ENCODE measurements at places on chromosomes 2 and 18.

DNA sequence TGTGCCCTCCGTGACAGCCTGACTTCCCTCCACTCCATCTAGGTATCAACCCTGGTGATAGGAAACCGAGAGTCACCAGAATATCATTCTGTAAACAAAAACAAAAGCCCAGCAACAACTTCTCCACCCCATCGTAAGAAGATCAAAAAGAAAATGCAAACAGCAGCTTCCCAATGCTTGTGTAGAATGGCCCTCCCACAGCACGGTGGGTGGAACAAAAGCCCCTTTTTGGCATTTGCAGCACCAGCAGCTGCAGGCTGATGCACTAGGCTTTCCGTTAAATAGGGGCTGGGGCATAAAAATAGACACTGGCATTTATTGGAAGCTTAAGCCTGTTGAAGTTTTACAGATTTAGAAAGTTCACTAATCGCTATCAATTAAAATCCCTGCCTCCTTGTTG is 513.0 kb downstream of the GALR1 start:
- DNase-seq: no peak

DNA sequence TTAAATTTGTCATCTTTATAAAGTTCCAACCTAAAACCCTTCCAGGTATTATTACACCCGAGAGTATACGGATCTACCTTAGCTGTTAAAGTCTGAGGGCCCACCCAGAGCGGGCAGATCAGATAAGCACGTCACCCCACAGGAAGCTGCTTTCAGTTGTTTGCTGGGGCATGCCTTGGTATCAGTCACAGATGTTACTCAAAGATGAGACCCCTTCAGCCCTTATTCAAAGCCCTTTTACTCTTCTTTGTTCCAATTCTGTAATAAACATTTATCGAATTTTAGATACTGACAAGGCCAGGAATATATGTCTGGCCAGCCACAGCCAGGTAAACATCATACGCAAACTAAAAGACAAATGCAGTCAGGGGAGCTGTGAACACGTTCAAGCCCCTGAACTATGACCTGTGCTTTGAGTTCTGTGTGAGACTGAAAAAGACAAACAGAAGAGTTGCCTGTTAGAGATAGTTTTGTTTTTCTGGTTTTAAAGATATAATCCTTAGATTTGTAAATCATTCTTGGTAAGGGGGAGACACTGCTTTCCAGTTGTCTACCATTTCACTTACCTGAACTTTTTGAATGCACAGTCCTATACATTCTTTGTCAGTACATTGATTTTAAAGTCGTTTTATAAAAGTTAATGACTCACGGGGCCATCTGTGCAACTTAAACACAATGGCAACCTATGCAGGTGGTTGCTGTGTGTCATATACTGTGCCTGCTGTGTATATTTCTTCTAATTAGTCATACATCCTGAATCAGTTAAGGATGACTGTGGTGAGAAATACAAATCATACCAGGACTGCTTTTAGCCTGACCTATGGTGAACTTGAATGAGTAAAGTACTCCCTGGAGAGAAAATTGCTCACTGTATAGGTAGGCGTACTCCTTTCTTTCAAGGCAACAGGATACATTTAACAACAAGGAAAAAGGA is 100.5 kb upstream of the ITPRID2 start:
- peak; percentile 83 for DNase-seq

DNA sequence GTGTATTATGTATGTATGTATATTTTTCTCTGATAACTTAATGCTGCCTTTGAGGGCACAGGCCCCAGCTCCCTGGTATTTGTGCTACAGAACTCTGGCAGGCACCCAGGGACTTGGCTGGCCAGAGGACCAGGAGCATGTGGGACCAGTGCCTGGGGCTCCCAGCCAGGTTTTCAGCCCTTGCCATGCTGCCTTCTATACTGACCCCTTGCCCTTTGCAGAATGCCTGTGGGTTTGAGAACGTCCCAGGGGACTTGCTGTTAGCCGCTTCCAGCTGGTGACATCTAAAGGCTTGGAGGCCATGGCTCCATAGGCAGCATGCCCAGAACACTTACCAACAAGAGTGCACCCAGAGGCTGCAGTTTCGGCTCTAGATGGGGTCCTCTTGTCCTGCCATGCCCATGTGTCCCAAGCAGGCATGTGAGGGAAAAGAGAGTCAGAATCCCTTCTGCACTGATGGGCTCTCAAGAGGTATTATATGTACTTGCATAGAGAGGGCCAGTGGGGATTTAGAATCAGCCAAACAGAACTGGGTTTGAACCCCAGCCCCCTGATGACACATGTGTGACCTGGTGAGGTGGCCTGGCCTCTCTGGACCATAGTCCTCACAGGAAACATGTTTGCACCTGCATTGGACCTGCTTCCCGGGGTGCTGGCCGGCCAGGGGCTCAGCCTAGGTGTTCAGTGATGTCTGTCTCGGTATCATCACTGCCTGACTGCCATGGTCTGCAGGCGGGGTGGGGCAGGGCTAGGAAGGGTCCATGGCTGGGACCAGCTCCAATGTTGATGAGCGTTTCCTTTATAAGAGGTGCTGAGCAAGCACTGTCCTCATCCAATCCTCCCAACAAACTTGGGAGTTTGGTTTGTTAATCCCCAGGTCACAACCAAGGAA is 119.2 kb upstream of the FHL2 start:
- no peak for DNase-seq

- no peak for DNase-seq
Observed at GRCh38 chr18:63470751-63471150, 6.0 kb upstream of the SERPINB5 start.

- DNase-seq: no peak
Observed at GRCh38 chr2:206001912-206002311, 84.1 kb downstream of the INO80D start.

- no peak for DNase-seq
Observed at GRCh38 chr2:224722250-224722649, 6.1 kb upstream of the CCDC195 start.

DNA sequence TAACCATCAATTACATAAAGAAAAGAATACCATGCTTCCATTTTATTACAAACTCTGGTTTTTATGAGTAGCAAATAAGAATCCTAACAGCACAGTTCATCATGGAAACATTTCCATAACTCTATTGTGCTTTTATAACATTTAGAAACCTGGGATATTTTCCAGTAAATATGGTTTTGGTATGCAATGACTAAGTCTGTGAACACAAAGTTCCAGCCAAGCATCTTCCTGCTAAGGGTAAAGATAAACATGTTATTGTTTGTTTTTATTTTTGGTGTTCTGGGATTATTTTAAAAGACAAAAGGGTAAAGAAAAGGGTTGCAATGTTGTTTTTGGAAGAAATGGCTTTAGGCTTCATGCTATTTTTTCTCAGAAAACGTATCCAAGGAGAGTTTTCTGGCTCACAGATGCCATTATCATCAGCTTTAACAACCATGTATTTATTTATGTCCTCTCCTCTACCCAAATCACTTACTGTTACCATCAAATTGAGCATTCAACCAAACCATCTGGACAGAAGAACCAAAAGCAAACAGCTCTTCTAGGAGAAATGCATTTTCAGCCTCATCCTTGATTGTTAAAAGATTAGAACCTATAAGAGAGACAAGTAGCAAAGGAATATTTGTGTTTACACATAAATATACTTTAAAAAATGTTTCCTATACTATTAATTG is 116.0 kb downstream of the PLA2R1 start:
- DNase-seq: no peak

DNA sequence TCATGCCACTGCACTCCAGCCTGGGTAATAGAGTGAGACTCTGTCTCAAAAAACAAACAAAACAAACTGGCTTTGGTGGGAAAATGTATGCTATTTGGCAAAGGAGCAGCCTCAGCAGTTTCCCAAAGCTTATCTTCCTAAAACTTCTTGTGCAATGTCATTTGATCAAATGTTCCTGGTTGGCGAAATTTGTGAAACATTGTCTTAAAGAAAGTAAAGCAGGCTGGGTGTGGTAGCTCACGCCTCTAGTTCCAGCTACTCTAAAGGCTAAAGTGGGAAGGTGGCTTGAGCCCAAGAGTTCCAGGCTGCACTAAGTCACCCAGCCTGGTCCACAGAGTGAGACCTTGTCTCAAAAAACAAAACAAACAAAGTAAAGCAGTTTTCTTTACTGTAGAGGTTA is 17.3 kb upstream of the TAF4B start:
- no peak for DNase-seq

DNA sequence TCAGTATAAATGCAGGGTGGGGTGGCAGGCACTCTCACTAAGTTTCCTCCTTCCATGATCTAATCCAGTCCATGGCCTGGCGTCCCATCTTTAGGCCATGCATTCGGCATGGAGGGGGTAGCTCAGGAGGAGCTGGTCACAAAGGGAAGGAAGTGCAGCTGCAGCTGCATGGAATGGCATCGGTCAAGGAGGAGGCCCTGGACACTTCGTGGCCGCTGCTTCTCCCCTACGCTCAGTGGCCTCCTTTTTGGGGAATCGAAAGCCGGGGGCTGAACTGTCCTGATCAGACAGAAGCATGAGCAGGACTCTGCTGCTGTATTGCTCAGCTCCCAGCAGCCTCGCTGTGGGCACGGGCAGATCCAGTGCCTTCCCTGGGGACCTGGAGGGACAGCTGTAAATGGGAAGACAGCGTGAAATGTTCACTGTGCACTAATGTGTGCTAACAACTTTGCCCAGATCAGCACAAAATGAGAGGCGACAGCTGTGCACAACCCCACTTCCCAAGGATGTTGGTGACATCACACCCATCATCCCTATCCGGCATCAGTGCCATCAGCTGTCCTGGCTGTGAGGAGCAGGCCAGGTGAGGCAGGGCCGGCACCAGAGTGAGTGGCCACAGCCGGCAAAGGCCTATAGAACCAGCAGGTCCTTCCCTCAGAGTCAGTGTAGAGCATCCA is 520.1 kb upstream of the RAB6C start:
- no peak for DNase-seq

GRCh38 chr2:101608408-101609310 is 88.8 kb upstream of the MAP4K4 start:
- no peak for DNase-seq

DNA sequence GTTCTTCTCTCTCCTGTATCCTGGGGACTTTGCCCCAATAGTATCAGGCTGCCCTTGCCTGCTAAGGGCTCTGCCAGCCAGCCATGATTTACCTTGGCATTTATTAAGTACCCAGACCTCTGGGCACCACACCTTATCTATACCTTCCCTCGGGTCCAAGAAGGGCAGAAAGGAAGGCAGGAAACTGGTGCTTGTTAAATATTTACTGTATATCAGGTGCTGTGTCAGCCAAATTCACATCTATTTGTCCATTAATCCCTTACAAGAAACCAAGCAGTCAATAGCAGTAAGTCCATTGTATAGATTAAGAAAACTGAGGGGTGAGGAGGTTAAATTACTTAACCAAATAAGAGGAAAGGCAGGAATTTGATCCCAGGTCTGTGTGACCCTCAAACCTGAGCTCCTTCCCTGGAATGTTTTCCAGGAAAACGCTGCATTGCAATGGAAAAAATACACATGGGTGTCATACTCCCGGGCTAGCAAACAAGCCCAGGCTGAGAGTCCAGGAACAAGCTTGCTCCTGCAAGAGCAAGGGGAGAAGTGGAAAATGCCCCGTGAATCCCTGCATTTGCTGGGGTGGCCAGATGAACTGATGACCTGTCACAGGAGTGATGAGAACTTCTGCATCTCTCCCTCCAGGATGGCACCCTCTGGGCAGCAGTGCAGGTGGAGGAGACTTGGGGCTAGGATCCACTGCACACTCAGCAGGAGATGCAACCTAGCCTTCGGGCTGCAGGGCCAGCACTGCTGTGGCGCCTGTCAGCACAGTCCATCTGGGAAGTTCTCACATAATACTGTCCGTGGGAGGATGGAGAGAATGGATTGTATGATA is 30.4 kb downstream of the CIB4 start:
- no peak for DNase-seq

GRCh38 chr2:7288484-7288883 is 371.3 kb downstream of the RNF144A start:
- no peak for DNase-seq
